Renal cortical epithelial cell (primary cell): ENCODE measurements at places on chromosomes 12 and 14.

GRCh38 chr12:32273712-32274111 is 125.6 kb upstream of the FGD4 start:
- DNase-seq = no peak

DNA sequence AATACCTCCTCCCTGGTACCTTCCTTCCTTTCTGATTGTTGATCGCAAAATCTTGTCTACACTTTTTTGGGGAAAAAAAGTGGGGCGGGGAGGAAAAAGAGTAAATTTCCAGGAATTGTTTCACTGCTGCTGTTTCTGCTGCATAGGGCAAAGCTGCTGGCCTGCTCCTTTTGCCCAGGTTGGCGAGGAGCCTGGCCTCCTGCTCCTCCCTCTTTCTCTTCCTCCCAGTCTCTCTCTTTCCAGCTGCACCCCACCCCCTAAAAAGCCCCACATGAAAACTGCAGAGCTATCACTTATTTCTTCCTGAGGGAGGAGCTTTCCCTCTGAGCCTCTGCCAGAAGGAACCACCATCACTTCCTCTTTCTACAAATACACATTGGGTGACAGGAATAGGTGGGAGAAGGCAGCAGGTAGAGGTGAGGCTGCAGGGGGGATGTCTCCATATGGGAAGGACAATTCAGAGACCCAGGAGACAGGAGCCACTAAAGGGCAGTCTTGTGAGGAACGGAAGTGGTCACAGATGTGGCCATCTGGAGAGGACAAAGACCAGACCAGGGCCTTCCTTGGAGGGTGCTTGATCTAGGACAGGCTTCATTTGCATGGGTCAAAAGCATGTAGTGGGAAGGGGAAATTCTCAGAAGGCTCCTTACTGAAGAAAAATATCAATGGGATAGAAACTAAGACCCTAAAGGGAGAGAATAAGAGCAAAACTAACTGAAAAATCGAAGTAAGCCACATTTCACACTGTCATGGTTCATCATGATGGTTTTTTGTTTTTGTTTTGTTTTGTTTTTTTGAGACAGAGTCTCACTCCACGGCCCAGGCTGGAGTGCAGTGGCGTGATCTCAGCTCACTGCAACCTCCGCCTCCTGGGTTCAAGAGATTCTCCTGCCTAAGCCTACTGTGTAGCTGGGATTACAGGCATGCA is 14.8 kb downstream of the ZBTB39 start:
- DNase-seq = no peak

DNA sequence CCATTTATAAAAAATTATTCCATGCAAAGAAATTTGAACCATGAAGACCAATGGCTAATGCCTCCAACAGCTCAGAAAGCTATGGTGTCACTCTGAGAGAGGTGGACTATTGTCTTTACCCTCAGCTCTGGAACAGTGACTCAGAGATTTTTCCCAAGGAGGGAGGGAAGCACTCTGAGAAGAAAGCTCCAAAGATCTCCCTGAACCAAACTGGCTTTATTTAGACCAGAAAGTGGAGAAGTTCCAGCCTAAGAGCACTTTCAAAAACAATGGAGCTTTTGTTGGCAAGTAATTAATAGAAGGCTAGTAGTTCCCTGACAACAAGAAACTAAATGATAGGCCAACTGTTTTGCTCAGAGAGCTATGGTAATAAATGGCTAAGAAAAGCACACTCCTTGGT is 599.9 kb upstream of the MDGA2 start:
- DNase-seq = peak; percentile 38

DNA sequence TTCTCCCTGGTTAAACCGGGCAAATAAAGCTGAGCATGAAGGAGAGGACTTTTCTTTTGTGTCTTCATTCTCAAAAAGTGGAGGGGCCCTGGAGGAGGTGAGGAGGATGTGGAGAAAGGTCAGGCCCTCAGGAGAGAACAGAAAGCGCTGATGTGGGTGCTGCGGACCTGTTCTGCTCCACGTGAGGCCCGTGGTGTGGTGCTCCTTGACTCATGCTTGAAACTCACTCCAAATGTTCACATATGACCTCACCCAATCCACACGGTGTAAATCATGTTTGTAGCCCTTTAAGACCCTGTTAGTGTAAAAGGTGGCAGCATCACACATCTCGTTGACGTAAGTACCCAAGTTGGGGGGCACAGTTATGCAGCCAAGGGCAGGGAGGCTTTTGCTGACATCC is 126.2 kb downstream of the FOXN3 start:
- no peak for DNase-seq

GRCh38 chr14:93757206-93757605 is 31.1 kb downstream of the PRIMA1 start:
- no peak for DNase-seq

DNA sequence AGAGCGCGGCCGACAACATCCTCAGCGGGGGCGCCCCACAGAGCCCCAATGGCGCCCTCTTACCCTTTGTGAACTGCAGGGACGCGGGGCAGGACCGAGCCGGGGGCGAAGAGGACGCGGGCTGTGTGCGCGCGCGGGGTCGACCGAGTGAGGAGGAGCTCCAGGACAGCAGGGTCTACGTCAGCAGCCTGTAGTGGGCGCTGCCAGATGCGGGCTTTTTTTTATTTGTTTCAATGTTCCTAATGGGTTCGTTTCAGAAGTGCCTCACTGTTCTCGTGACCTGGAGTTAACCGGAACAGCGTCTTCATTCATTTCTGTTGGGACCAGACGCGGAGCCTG is 103.8 kb upstream of the FKBP4 start:
- DNase-seq = no peak

DNA sequence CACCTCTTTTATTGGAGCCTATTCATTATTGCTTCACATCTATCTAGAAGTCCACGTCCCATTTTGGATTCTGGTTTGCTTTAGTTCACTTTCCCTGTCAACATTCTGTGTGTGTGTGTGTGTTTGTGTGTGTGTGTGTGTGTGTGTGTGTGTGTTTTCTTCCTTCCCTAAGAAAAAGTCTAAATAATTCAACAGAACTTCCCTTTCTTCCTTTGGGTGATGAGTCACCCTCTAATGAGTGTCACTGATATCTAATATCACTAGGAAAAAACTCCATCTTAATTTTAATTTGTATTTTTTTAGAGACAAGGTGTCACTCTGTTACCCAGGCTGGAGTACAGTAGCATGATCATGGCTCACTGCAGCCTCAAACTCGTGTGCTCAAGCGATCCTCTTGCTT is 234.2 kb downstream of the TTC8 start:
- DNase-seq = no peak

- peak; percentile 60 for DNase-seq
Measured at GRCh38 chr12:107684990-107685359, 624 bp upstream of the PWP1 start.

- peak; percentile 79 for DNase-seq
Measured at GRCh38 chr12:96516472-96517430, 27.4 kb downstream of the CFAP54 start.
